Stimulated activated CD4-positive, alpha-beta T cell treated with anti-CD3 and anti-CD28 coated beads, Interleukin-15, amount 100 ng/mL, for 1 hour (primary cell): ENCODE measurements at places on chromosomes 13 and 19.
A peak's percentile ranks its signal among the peaks of the same experiment; 100 is the strongest.

DNA sequence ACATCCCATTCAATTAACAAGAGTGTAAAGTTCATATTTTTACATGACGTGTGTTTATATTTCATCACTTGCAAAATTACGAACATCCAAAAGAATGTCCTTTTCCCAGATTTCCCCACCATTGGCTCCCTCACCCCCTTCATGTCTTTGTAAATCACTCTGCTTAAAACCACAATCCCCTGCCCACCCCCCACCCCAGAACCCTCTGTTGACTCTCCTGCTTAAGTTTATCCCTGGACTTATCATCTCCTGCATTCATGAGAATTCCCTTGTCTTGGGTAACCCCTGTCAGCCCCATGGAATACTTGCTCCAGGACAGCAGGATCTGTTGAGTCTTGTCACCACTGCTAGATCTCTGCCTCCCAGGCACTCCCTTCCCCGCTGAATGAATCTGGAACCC lies 109.9 kb downstream of the COL4A1 start:
- DNase-seq, result no peak

DNA sequence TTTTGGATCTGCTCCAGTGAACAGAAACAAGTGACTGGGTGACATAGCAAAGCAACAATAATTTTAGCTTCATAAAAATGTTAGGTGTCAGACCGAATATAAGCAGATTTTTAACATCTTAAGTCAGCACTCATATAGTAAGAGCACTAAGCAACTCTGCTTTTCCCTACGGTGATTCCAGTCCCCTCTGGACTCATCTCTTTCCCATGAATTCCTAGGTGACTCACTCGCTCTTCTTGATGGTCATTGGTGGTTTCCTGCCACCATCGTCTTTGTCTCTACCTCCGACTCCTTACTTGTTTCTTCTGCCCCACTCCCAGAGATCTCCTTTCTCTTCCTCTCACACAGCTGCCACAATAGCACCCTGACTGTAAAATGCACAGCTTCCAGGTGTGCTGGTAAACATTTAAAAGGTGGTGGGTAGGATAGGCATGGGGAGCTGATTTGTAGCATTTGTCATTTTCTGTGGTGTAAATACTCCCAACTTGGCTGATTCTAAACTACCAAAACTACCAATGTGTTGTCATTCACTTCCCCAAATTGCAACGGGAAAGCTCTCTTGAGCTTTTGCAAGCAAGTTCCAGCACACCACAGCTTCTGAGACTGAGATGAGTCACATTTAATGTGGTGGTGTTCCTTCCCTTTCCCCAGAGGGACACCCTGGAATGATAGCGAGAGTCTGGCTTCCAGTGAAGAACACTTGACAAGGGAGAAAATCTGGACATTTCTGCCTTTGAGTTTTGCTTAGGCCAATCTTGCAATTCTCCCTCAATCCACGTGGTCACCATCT lies 42.8 kb upstream of the CLDN10 start:
- no peak for DNase-seq

DNA sequence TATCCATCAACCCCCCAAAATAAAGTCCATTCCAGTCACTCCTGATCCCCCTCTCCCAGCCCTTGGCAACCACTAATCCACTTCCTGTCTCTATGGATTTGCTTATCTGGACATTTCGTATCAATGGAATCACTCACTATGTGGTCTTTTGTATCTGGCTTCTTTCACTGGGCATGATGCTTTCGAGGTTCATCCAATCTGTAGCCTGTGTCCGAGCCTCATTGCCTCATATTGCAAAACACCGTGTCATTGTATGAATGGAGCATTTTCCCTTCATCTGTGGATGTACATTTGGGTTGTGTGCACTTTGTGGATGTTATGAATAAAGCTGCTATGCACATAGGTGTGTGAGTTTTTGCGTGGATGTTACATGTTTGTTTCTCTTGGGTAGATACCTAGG lies 1.4 kb upstream of the FZR1 start:
- no peak for DNase-seq

DNA sequence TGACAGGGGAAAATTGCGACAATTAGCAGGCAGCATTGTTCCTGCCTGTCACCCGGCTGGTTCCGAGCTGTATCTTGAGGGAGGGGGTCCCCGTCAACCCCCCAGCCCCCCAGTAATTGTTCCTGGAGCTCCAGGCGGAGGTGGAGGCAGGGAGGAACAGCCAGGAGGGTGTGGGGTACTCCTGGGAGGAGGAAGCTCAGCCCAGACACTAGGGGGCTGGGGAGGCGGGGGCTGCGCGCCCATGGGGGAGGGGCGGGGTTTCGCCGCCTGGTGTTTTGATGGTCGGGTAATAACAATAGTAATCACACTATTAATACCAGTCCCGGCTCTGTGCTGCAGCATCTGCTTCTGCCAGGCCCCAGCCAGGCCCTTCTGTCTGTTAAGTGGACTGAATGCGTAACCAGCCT lies 8.6 kb downstream of the NPAS1 start:
- DNase-seq, result no peak

DNA sequence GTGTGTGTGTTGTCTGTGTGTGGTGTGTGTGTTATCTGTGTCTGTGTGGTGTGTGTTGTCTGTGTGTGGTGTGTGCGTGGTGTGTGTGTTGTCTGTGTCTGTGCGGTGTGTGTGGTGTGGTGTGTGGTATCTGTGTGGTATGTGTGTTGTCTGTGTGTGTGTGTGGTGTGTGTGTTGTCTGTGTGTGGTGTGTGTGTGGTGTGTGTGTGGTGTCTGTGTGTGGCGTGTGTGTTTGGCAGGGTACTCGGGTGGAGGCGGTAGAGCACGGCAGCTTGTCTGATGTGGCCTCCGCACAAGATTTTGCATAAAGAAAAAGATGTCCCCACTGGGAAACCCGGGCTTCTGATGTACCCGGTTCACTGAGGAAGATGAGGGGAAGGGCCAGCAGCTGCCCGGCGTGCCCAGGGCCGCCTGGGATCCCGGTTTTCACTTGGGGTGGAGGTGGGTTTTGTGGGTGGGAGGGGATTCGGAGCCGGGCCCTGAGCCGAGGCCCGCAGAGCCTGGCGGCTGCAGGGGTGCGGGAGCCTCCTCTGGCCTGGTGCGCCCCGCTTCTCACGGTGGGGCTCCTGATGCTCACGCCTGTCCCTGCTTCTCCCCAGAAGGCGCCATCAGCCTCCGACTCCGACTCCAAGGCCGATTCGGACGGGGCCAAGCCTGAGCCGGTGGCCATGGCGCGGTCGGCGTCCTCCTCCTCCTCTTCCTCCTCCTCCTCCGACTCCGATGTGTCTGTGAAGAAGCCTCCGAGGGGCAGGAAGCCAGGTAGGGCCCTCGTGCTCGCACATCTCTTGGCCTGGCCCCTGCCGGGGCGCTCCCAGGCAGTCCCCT lies 21.2 kb downstream of the HDGFL2 start:
- no peak for DNase-seq

- no peak for DNase-seq
These were observed 7.6 kb upstream of the ERCC5 start for GRCh38 chr13:102838273-102838672.

- no peak for DNase-seq
These were observed 5.8 kb downstream of the CRYL1 start for GRCh38 chr13:20519875-20520274.

- DNase-seq, result no peak
These were observed 8.0 kb downstream of the NUMBL start for GRCh38 chr19:40682431-40682964.

- DNase-seq, result no peak
These were observed 7.3 kb downstream of the PTBP1 start for GRCh38 chr19:804419-805165.

DNA sequence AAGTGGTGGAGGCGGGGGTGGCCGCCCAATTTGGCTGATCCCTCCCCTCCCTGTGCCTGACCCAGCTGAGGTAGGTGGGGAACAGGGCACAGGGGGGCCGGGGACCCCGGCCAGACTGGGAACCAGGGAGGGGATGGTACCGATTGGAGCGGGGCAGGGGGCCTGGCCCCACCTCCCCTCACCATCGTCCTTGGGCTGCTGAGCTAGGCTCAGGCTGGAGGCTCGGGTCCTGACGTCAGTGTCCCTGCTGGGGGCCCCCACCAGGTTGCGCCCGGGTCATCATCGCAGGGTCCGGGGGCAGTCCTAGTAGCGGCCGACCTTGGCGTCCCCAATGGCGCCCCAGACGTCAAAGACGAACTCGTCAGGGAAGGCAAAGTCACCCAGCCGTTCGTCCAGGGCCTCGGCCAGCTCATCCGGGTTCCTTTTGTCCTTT lies 3.0 kb upstream of the PTGER1 start:
- DNase-seq, result no peak

DNA sequence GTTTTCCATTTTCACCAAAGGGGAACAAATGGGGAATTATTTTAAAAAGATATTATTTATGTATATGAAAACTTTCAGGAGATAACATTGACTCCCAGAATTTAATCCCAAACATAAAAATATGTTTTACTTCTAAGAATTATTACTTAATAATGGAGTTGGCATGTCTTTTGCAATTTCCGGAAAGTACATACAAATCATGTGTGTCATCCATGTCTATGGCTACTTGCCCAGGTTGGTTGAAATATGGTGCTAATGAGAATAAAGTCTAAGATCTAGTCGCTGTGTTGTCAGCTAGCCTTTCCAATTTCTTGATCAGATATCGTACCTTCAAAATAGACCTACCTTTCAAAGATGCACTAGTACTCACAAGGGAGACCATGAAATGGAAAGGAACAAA lies 1003.2 kb upstream of the PCDH20 start:
- DNase-seq, result no peak

DNA sequence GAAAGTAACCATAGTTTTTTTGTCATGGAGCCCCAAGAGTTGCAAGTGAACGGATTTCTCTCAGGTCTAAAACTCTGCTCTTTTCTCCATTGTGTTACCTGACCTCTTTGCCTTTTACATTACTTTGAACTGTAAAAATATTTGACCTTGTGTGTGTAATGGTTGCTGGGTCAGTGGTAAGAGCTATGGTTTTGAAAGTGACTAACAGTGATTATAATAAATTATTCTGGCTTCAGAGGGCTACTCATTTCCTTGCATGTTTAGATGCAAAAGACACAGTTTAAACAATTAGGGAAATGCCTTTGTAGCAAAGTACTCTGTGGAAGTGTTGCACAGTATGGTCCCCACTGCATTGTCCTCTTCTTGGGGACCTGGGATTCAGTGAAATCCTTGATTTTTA lies 29.3 kb upstream of the PSG8 start:
- DNase-seq, result no peak

GRCh38 chr13:77460195-77460594 lies 75.3 kb upstream of the SCEL start:
- no peak for DNase-seq

GRCh38 chr19:54654447-54655321 lies 8.1 kb upstream of the LILRB4 start:
- DNase-seq, result no peak

DNA sequence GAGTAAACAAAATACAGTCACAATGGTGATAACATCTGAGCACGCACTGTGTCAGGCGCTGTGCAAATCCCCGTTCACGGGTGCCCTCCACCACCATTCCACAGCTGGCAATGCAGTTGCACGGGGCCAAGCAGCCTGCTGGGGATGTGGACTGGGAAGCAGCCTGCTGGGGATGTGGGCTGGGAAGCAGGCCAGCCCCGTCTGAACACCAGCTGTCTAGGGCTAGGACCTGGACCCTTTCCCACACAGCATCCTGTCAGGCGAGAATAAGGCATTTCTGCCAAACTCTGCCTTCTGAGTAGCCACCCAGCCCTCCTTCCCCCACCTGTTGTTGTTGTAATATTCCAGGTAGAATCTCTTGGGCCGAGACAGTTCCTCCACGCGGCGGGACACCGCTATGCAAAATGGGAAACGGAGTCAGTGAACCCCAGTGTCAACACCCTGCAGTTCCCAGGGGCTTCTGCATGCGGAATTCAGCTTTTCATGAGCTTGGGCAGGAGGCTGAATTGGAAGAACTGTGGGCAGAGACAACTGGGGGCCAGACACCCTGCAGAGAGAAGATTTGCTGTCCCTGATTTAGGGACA lies 27.8 kb upstream of the MIER2 start:
- DNase-seq, result no peak

- DNase-seq, result no peak
These were observed 242.4 kb downstream of the KCNRG start for GRCh38 chr13:50257646-50258045.

GRCh38 chr13:39526499-39526898 lies 76.5 kb downstream of the LHFPL6 start:
- no peak for DNase-seq

DNA sequence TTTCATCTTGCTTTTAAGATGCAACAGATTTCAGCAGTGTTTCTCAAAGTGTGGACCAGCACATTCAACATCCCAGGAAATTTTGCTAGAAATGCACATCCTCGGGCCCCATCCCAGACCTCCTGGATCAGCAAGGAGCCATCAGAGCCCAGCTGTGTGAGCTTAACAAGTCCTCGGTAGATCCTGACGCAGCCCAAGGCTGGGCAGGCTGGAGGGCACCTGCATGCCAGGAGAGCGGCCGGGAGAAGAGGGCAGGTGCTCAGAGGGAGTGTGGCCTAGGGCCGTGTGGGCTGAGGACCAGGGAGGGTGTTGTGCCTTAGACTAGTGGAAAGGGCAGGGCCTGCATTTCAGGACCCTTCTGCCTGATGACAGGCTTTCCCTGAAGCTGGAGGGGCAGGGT lies 2.2 kb upstream of the MCF2L start:
- no peak for DNase-seq

DNA sequence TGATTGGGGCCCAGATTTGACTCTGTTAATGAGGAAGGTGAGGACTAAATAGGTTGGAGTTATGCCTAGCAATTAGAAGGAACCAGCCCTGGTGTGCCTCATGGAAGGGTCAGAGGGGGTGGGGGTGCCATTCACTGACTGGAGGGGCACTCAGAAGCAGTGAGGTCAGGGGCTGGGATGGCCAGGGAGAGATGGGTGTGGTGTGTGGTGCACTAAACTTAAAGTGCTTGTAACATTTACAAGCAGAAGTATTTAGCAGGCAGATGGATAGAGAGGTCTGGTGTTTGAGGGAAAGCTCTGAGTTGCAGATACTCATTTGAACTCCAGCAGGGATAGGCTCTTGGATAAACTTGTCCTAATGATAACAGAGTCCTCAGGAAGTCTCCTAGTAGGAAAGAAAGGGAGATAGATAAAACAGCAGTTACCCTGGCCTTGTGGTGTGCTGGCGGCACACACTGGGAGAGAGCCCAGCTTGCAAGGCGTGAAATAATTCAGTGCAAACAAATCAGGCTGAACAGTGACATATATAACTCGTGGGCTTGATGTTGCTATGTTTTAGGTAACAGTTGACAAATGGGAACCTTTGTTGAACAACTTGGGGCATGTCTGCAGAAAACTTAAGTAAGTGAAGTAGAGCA lies 20.0 kb upstream of the UPF3A start:
- DNase-seq, result no peak

GRCh38 chr19:36605101-36605876 lies at the start of gene ZNF382:
Gene ZNF382 (plus strand): TSS chr19:36605313. CDS start chr19:36609915, 4,602 bp downstream.
- DNase-seq, result peak; percentile 88

GRCh38 chr13:40271271-40271885 lies 395.1 kb downstream of the FOXO1 start:
- no peak for DNase-seq

- DNase-seq, result no peak
These were observed 20.4 kb downstream of the TLE6 start for GRCh38 chr19:2997720-2998119.

DNA sequence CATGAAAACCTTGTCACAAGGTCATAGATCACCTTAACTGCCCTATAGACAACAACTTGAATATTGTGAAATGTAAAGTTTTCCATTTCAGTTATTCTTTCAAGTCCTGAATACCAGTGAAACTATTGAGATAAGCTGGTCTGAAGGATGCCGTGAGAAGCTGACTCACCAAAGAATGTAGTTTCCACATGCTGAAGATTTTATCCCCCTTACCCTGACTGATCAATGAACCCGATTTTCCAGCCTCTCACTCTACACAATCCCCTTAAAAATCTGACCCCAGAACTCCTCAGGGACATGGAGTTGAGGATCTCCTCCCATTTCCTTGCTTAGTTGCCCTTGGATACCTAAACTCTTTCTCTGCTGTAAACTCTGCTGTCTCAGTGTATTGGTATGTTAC lies 67.5 kb downstream of the POSTN start:
- no peak for DNase-seq
